ENCODE measurements at places on chromosomes 2 and 18.
A peak's percentile ranks its signal among the peaks of the same experiment; 100 is the strongest.

GRCh38 chr18:424668-425067 is 75.8 kb downstream of the COLEC12 start:
- peak; percentile 33 for DNase-seq

- no peak for DNase-seq
Measured at GRCh38 chr18:76977684-76978232, 154.8 kb downstream of the MBP start.

DNA sequence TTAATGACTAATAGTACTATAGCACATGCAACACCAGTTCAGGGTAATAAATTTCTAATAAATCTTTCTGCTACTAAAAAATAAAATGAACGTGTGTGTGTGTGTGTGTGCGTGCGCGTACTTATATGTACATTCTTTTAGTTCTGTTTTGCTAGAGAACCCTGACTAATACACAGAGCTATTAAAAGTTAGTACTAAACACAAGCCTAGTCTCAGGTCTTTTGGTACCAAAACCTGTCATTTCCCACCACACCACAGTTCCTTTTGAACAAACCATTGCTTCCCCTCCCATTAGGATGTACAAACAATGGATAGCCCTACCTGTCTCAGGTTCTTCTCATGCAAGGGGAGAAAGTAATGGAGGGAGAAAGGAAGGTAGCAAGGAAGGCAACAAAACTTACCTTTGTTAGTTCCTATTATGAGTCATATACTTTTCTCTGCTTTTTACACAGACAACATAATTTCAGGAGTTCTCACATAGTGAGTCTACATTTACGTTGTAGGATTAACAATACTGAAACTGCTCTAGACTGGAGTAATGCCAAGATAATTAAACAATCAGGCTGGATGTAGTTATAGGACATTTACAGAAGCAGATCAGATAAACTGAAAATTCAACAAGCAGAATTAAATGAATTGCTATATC is 427.2 kb downstream of the KCNJ3 start:
- no peak for DNase-seq

DNA sequence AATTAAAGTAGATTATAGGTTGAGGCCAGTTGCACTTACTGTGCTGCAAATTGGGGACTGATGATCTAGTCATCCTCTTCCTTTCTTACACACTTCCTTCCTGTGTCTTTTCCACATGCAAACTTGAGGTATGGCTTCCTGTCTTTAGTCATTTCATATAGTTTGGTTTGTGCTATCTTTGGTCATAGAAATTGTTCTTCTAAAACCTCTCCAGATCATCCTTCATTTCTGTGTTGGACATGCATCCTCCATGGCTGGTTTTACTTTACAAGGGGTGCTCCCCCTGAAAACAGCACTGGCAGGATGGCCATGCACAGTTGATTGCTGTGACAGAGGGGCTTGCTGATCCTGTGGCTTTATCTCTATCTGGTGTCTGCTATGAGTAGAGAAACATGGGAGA is 36.5 kb downstream of the MGAT5 start:
- no peak for DNase-seq

GRCh38 chr2:1286929-1287328 is 126.3 kb upstream of the TPO start:
- DNase-seq = no peak

Data from femur (tissue), 1 donor.